ENCODE measurements at places on chromosomes 7 and 10. TPM values are rescaled to one million over a fixed set of nuclear protein-coding genes. Genes with fewer than 3 reads are reported as not detected.

The ENTPD1 gene
- total RNA-seq: 0.03 TPM

GRCh38 chr7:41930538-41931262 is 227.8 kb upstream of the INHBA start:
- DNase-seq: no peak

- DNase-seq: no peak
Measured at GRCh38 chr10:94760586-94761178, 1.8 kb upstream of the CYP2C19 start.

The SRRM3 gene
- 1.1 TPM for total RNA-seq

GRCh38 chr10:72260239-72260975 is 13.3 kb upstream of the DDIT4 start:
- peak; percentile 92 for DNase-seq

Data from Caki2 (cell line).